Stimulated activated CD4-positive, alpha-beta T cell treated with anti-CD3 and anti-CD28 coated beads, Interleukin-1b, Interleukin-23, amount 100 ng/mL, for 1 hour (primary cell): ENCODE measurements at places on chromosomes 4 and X.

DNA sequence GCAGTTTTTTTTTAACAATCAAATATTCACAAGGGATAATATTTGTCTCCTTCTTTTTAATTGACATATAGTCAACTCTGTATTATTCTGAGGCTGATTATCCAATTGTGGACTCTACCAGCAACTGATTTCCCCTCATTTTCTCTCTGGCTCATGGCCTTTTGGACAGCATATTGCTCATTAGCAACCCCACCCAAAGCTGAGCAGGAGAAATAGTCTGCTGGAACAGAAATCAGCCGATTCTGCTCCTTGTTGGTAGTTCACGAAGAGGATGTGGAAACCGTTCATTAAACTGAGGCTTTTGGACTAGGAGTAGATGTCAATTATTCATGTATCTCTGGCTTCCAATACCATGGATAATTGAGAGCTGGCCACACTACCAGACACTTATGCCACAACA lies 428.4 kb upstream of the INTU start:
- DNase-seq: no peak

DNA sequence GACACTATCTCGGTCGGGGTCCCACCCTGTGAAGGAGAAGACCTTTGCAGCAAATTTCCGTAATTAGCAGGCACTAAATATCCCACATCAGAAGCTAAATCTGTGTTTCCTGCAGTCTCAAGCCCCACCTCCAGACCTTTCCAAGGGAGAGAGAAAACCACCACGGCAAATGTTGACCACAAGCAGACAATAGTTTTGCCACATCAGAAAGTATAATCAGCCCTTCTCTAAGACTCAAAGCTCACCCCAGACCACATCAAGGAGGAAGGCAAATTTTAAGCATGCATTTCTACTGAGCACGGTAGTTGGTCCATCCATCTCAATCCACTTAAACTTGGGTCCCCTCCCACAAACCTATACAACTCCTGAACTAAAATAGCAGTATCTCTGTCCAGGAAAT lies 398.5 kb downstream of the GPM6A start:
- DNase-seq: no peak

DNA sequence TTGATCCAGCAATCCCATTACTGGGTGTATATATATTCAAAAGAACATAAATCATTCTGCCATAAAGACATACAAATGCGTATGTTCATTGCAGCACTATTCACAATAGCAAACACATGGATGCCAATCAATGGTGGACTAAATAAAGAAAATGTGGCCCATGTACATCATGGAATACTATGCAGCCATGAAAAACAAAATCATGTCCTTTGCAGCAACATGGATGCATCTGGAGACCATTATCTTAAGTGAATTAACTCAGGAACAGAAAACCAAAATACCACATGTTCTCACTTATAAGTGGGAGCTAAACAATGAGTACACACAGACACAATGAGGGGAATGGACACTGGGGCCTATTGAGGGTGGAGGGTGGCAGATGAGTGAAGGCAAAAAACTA lies 81.6 kb downstream of the ABCB7 start:
- DNase-seq: no peak

DNA sequence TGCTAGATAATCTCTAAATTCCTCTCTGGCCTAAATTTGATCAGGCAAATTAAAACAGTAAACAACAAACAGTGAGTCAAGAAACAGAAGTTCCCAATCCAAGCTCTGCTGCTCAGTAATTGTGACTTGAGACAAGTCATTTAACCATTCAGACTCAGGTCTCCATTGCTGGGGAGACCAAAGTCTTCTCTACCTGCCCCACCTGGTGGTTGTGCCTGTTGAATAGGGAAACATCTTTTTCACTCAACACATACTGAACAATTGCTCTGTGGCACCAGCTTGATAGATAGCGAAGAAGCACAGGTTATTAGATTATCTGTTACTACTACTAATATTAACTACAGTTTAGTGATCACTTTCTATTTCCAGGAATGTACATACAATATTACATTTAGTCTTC lies 112.1 kb upstream of the EOLA2 start:
- no peak for DNase-seq

DNA sequence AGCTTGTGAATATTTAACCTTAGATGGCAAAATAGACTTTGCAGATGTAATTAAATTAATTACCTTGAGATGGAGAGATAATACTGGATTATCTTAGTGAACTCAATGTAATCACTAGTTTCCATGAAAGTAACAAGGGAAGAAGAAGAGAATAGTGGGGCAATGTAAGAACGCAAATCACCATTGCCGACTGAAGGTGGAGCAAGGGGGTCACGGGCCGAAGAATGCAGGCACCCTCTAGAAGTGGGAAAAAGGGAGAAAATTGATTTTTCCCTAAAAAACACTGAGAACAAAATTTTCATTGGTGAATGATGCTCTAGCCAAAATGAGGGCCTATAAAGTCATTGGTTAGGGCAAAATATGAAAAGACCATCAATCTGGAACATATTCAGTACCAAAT lies 375.6 kb upstream of the EPHA5 start:
- no peak for DNase-seq
